Astrocyte (in vitro differentiated cells and primary cell): ENCODE measurements at places on chromosomes 11 and 22.

- no peaks in the 10 kb centered on the region for H3K27me3 ChIP-seq
- no peaks in the 10 kb centered on the region for H3K36me3 ChIP-seq
- no peak within 1 kb of the TSS for H3K27ac ChIP-seq
- peaks cover 34% of the 10 kb centered on the region for H3K4me1 ChIP-seq
- H3K4me3 ChIP-seq, result no peak within 1 kb of the TSS
- peak; percentile 53 for DNase-seq
Measured at GRCh38 chr11:47257517-47258316, at the start of gene NR1H3. Gene NR1H3 (plus strand): TSS chr11:47257996. CDS start chr11:47259217, 1,221 bp downstream.

DNA sequence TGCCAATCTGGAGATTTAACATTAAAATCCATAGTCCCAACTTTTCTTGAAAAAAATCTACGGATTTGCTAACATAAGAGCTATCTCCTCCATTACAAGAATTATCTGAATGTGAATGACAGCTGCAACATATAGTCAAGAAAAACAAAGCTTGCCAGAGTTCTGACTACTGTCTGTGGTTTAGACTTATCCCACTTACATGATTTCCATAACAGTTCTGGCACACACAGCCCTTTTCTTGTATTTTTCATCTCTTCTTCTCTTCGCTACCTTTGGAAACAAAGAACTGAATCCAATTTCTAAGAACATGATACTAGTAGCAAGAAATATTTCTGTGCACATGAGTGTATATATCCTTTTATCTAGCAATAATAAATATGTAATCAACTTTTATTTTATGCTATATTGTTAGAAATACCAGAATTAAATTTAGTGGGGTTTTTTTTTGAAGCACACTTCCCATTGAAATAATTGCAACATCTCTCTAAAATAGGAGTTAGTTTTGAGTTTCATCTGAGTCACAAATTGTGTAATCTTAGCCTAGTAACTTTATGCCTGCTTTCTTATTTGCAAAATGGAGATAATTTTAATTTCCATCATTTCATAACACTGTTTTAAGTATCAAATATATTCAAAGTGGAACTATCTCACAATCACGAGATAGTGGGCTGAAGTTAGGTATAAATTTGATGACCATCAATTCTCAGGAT is 1217.6 kb downstream of the JRKL start:
- no peak overlapping the region for H3K4me3 ChIP-seq
- H3K27me3 ChIP-seq, result no peaks in the 10 kb centered on the region
- no peaks in the 10 kb centered on the region for H3K4me1 ChIP-seq
- no peak overlapping the region for H3K27ac ChIP-seq
- no peaks in the 10 kb centered on the region for H3K36me3 ChIP-seq

DNA sequence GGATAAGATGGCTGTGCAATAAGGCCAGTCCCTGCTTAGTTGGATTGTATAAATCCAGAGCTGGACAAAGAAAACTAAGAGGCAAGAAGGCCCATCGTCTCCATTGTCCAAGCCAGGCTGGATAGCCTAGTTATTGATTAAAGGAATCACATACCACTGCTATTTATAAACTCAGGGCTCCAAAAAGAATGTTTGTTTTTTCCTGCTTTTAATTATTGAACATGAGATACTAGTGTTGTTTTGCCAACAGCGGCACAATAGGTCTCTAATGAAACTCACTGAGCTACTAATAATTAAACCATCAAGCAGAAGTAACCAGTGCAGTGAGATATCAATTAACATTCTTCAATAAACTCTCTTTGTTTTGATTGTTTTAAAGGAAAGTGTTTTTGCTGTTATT is 259.7 kb downstream of the INSC start:
- H3K27ac ChIP-seq, result no peak overlapping the region
- no peaks in the 10 kb centered on the region for H3K4me1 ChIP-seq
- no peak for DNase-seq
- H3K4me3 ChIP-seq, result no peak overlapping the region
- H3K36me3 ChIP-seq, result no peaks in the 10 kb centered on the region
- no peaks in the 10 kb centered on the region for H3K27me3 ChIP-seq

DNA sequence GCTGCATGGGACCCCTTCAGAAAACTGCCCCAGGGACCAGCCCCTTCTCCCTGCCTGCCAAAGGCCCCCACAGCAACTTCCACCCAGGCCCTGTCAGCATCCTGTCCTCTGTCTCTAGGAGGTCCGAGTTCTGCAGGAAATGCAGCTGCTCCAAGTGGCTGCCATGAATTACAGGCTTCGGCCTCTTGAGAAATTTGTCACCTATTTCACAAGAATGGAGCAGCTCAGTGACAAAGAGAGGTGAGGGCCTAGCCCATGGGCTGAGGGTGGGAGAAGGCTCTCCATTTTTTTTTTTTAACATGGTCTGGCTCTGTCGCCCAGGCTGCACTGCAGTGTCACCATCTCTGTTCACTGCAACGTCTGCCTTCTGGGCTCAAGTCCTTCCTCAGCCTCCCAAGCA is 7.3 kb downstream of the RGL4 start:
- no peak overlapping the region for H3K4me3 ChIP-seq
- peaks cover 19% of the 10 kb centered on the region for H3K4me1 ChIP-seq
- DNase-seq, result no peak
- H3K27me3 ChIP-seq, result no peaks in the 10 kb centered on the region
- H3K36me3 ChIP-seq, result peaks cover 12% of the 10 kb centered on the region

- H3K27ac ChIP-seq, result peak overlapping the region; percentile 14
- H3K4me3 ChIP-seq, result no peak overlapping the region
- peaks cover 16% of the 10 kb centered on the region for H3K36me3 ChIP-seq
- DNase-seq, result peak; percentile 45
- no peaks in the 10 kb centered on the region for H3K4me1 ChIP-seq
- H3K27me3 ChIP-seq, result no peaks in the 10 kb centered on the region
Measured at GRCh38 chr11:65445604-65446445, 23.2 kb downstream of the NEAT1 start.
